ENCODE measurements at places on chromosomes 6 and 20.

GRCh38 chr20:58753267-58753921 is 60.8 kb downstream of the NPEPL1 start:
- no peak for DNase-seq

DNA sequence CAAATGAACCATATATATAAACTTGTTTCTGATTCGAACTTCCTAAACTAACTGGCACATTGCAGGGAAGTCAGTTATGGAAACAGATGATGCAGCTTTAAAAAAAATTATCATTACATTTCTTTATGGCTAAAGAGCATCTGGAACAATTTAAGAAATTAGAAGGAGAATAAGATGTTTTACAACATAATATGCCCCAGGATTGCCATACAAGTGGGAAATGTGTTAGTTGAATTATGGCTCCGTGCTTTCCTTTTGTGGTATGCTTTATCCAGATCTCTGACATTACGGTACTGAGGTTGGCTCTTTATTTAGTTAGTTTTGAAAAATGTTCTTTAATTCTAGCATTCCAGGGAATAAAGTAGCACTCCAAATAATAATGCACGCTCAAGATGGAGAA is 343.0 kb upstream of the ZFP64 start:
- no peak for DNase-seq

DNA sequence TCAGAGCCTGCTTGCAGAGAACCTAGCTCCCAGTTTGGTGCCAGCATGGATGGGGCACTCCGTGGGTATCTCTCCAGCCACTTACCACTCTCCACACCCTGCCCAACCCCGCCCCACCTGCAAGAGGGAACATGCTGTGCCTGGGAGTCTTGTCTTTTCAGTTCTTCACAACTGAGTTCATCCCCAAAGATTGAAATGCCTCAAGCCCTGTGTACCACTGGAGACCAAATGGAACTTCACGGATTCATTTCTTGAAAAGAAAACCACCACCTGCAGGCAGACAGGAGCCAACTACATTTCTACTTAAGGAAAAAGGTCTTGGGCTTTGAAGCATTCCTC is 50.1 kb downstream of the TRERF1 start:
- DNase-seq: no peak

- DNase-seq: no peak
These were observed 27.1 kb upstream of the FAM83C start for GRCh38 chr20:35319192-35319870.

DNA sequence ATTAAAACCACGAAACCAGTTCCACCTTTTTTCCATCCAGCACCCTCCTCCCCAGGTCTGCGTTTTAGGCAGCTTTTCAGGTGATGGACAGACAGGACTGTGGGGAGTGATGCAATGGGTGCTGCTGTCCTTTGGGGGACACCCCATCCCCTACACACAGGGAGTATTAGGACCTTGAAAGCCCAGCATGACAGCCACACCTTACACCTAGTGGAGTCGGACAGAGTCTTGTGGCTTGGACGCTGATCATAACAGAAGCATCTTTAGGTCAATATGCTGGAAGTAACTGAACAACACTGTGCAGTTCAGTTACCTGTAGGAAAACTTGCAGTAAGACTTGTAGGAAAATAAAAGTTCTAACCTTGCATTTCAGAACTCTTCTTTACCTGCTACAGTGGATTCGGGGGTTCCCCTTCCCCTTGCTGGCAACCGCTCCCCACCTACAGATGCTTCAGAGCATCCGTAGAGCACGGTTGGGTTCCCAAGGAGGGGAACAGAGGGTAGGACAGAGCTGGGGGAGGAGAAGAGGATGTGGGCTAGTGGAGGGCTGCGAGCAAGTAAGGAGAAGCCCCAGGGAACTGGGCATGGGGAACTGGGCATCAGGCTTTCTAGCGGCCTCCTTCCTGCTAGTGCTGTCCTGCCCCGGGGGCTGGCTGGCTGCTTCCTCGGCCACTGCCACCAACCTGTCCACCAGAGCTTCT is 31.7 kb downstream of the PLEKHG1 start:
- no peak for DNase-seq

GRCh38 chr6:150813319-150813992 is 52.0 kb upstream of the MTHFD1L start:
- no peak for DNase-seq

DNA sequence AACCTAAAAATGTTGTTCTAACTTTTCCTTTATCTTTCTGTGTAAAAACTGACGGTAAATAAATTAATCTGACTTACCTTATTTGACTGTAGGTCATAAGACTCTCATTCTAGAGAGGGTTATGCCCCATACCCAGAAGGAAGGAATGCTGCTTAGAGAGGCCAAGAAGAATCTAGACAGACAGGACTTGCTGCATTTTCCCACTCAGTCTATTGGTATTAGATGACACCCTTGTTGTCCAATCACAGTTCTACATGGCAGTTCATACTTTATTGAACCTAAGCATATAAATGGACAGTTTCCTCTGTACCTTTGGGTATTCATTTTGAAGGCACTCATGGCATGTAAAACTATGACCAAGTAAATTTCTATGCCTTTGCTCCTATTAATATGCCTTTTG is 359.6 kb upstream of the ID4 start:
- no peak for DNase-seq

GRCh38 chr6:85389151-85389797 is 60.6 kb upstream of the NT5E start:
- DNase-seq: no peak

GRCh38 chr6:15504581-15505350 is 158.1 kb downstream of the DTNBP1 start:
- DNase-seq: peak; percentile 59

DNA sequence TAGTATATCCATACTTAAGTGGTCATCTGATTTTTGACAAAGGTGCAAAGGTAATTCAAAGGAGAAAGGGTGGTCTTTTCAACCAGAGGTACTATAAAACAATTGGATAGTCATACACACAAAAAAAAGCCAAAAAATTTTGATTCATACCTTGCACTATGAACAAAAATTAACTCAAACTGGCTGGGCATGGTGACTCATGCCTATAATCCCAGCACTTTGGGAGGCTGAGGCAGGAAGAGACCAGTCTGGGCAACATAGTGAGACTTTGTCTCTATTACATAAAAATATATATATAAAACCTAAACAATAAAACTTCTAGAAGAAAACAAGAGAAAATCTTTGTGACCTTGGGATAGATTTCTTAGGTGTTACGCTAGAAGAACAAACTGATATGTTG is 43.8 kb upstream of the ADIG start:
- no peak for DNase-seq

DNA sequence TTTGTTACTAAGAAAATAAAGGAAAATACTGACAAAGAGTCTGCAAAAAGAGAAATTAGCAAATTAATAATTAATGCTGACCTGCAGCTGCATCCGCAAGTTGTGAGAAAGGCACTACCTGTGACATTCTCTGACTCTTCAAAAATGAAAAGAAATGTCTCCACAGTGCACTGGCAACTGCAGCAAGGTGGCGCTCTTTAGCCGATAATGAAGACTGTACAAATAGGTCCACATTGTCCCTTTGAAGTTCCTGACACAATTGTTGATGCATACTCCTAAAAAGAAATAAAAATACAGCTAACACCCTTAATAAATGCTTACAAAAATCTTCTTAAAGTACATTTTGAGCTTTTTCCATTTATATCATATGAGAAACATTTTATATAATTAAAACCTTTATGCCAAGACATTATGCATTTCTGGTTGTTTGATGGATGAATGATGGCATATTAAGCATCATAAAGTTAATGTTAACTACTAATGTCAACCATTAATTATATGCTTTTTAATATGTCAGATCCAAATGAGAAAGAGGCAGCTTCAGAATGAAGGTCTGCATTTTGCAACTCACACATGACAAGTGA is 96.5 kb downstream of the MMS22L start:
- peak; percentile 15 for DNase-seq

- DNase-seq: no peak
These were observed 74.7 kb downstream of the MYLK4 start for GRCh38 chr6:2676048-2676447.

DNA sequence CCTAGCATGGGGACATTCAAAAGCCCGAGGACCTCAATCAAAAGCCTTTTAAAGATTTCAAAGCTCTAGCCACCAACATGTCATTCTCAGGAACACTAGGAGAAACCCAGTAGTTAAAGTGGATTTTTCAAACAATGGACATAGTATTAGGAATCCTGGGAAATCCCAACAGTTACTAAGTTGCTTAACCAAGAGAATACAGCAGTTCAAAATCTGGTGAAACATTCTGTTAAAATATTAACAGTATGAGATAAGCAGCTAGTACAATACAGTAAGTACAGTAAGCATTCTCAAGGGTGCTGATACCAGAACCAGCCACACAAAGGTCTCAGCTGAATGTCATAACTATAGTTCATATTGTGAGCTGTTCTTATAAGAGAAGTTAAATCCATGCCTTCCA is 68.6 kb downstream of the CDK19 start:
- no peak for DNase-seq

GRCh38 chr6:125802943-125803377 is 12.2 kb downstream of the NCOA7 start:
- DNase-seq: no peak

DNA sequence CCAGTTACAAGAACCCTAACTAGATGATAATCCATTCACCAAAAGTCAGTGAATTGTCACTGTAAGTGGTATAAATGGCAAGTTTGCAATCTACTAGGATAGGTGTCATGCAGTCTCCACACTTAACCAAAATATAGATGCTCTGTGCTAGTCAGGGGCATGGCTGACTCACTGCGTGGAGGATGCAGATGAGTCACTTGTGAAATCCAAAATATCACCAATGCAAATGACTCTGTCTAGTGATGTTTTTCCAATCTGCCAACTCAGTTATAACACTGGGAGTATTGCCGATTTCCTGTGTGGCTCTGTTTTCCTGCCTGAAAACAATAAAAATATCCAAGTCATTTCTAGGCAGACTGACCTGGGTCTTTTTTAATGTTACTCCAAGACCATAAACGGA is 47.8 kb upstream of the NRSN1 start:
- peak; percentile 9 for DNase-seq

- peak; percentile 93 for DNase-seq
These were observed 36.3 kb upstream of the FAM83D start for GRCh38 chr20:38889792-38890496.

- no peak for DNase-seq
These were observed 1.0 kb upstream of the E2F3 start for GRCh38 chr6:20400456-20401204.

DNA sequence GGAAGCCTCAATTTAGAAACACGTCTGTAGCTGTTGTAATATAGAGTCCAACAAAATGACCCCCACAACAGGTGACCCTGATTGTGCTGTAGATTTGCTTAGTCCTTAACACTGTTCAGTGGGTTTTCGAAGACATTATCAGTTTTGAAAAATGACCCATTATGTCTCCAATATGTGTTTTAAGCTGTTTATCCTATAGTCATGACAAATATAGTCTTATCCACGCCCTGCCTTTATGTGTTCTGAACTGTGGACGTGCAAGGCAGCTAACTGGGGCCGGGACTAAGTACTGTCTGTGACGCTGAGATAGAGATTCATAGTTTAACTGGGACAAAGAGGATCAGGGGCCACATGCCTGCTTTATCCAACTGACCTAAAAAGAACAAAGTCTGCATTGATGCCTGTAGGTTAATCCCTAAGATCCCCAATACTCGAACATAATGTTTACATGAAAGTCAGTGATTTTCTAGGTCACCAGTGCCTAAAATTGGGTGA is 192.4 kb downstream of the CD83 start:
- no peak for DNase-seq

GRCh38 chr6:49557177-49557576 is 6.7 kb downstream of the C6orf141 start:
- no peak for DNase-seq

- no peak for DNase-seq
These were observed 5.2 kb upstream of the XKR7 start for GRCh38 chr20:31962761-31963160.

DNA sequence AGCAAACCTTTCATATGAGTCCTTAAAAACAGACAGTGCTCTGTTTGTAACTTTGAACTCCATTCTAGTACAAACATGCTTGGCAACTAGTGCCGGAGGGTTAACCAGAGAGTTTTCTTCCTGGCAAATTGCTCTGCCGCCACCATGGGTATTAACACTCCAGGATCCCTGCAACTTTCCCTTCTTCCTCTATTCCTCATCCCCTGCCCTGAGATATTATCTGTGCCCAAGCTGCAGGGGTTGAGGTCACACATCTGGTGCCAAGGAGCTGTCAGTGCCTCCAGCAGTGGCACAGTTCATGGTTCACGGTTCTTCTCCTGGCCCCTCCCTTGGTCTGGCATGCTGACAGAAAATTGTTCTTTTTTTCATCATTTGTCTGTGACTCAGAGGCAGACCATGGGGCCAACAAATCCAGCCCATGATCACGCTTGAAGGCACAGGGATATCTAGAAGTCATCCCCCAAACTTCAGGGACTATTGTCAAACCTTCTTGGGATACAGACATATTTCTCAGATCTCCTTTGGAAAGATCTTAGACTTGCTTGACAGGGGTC is 77.5 kb downstream of the ATXN1 start:
- no peak for DNase-seq

- no peak for DNase-seq
These were observed 5.0 kb downstream of the KIF3B start for GRCh38 chr20:32282461-32282860.

- DNase-seq: no peak
These were observed 97.1 kb upstream of the SLC22A16 start for GRCh38 chr6:110573537-110573936.

DNA sequence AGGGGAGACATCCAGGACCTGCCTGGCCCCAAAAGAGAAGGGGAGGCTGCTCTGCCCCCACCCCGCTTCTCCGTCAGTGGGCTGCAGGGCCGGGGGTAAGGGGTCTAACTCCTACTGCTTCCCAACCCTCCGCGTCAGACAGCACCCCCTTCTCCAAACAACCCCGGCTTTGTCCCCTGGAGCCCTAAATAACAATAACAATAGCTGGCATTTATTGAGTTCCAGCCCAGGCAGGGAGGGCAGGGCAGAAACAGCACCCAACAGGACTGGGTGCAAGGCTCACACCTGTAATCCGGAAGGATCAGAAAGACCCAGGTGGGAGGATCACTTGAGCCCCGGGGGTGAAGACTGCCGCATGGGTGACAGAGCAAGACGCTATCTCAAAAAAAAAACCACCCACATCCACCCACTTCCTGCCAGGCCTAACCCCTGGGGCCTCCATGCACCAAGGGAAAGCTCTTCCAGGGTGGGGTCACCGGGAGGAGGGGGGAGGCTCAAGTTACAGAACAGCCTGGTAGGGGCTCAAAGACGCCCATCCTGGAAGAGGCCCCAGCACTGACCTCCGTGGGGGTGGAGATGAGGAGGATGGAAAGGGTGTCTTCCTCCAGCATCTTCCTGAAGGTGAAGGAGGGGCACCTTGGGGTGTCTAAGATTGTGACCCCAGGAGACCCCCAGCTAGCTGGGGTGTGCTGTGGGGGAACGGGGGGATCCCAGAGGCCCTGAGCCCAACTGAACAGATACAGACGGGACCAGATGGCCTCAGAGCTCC is 1.3 kb upstream of the FNDC11 start:
- DNase-seq: no peak

Data from nucleus accumbens (tissue), 56 donors.